ENCODE measurements at places on chromosomes 1 and 21. TPM values are rescaled to one million over a fixed set of nuclear protein-coding genes. Genes with fewer than 3 reads are reported as not detected.

PTPN22 gene
- total RNA-seq = 0.39 TPM

DNA sequence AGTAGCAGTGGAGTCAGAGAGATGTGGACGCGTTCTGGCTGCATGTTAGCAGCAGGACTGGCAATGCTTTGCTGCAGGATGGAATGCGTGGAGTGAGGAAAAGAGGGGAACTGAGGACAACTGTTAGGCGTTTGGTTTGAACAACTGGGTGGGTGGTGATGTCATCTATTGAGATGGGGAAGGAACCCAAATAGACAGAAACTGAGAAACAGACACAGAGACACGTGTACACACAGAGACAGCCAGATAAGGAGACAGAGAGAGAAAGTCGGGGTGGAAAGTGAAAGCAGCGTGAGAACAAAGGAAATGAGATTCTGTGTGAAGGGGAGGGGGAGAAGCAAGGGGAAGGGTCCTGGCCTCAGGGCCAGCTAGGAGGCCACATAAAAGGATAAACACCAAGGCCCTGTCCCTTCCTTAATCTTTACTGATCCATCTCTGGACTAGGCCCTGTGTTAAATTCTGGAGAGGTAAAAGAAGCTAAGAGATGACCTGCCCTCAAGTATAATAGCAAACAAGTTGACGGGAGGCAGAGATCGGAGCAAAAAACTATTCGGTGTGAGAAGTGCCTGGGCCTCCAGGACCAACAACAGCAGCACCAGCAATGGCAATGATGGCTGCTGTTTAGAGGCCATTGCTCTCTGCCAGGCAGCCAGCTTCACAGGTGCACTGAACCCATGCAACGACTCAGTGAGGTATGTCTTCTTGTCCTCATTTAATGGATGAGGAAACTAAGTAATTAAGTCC is 31.6 kb downstream of the VWA5B1 start:
- H3K27me3 ChIP-seq = no peaks in the 10 kb centered on the region
- no peak for DNase-seq
- H3K27ac ChIP-seq = no peak overlapping the region

AGT gene
- 3.3 TPM for total RNA-seq

DNA sequence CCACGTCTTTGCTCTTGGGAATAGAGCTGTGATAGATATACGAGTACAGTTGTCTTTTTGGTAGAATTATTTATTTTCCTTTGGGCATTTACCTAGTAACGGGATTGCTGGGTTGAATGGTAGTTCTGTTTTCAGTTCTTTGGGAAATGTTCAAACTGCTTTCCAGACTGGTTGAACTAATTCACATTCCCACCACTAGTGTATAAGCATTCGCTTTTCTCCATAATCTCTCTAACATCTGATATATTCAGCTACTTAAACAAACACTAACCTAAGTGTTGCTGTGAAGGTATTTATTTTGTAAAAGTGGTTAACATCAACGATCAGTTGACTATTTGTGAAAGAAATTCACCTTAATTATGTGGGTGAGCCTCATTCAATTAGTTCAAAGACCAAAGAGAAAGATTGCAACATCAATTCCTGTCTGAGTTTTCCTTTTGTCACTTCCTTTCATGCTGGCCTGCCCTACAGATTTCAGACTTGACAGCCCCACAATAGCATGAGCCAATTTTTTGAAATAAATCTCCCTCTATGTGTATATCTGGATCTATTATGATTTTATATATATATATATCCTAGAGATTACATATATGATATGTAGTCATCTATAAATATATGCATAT is 26.7 kb upstream of the DUSP10 start:
- no peak overlapping the region for H3K27ac ChIP-seq
- DNase-seq = no peak
- H3K36me3 ChIP-seq = no peaks in the 10 kb centered on the region

Measured in testis (tissue), 5 donors.